Gastrocnemius medialis (tissue), 4 donors: ENCODE measurements at places on chromosomes 6 and 20. TPM values are rescaled to one million over a fixed set of nuclear protein-coding genes. Genes with fewer than 3 reads are reported as not detected.
A peak's percentile ranks its signal among the peaks of the same experiment; 100 is the strongest.

DNA sequence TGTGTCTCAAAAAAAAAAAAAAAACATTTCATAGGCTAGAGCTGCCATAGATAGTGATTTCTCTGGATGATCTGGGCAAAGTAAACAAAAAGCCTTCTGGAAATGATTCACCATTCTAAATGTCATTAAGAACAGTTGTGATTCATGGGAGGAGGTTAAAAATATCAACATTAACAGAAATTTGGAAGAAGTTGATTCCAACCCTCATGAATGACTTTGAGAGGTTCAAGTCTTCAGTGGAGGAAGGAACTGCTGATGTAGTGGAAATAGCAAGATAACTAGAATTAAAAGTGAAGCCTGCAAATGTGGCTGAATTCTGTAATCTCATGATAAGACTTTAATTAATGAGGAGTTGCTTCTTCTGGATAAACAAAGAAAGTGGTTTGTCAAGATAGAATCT is 26.8 kb upstream of the MMP24 start:
- no peak for DNase-seq

GRCh38 chr6:100657678-100658330 is 193.1 kb upstream of the SIM1 start:
- no peak for DNase-seq

DNA sequence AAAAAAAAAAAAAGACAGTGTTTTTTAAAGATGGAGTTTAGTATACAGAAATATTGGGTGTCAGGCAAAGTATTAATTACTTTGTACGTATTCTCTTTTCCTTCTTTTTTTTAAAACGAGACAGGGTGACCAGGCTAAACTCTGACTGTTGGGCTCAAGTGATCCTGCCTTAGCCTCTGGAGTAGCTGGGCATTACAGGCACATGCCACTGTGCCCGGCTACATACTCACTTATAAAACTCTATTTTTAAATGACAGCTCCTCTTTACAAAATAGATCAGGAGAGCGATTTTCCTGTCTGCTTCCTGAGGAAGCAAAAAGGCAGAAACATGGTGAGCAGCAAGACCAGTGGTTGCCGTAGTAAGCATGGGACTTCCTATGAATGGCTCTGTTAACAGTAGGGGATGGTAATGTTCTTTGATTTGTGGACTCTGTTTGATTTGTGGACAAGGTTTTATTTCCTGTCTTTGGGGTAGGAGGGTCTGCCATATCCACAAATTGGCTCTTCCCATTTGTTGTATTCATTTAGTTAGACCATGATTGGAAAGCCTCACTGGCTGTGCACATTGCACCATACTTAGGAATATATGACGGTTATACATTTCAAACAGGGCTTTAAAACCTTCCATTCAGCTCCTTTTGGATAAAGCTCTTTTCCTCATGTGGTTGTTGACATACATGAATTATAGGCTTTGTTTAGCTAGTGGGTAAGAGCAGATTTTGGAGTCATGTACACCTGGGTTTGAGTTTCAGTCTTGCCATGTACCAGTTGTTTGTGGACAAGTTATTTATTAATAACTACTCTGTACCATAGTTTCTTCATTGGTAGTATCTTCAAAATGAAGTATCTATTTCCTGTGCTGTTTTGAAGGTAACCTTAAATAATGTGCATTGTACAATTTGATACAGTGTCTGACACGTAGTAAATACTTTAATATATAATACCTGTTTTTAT is 45.1 kb downstream of the PTPRA start:
- DNase-seq = no peak

DNA sequence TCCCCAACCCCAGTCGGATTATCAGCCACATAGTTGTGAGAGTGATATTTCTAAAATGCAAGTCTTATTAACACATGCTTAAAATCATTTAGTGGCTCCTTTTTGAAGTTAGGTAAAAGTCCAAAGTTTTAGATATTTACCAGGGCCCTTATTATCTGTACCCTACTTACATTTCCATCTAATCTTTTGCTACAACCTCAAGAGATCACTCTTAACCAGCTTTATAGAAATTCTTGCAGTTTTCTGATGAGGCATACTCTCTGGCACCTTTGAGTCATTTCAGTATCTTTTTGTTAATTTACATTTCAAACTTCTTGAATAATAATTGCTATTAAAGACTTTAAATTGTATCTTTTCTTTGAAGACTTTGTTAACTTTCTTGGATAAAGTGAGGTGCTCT is 453.3 kb downstream of the RFPL4B start:
- no peak for DNase-seq

Gene DNPH1
- 72.7 TPM for total RNA-seq

GRCh38 chr6:107493158-107494057 is 3.5 kb downstream of the SOBP start:
- DNase-seq = peak; percentile 78

Gene HS3ST5
- not detected for total RNA-seq

DNA sequence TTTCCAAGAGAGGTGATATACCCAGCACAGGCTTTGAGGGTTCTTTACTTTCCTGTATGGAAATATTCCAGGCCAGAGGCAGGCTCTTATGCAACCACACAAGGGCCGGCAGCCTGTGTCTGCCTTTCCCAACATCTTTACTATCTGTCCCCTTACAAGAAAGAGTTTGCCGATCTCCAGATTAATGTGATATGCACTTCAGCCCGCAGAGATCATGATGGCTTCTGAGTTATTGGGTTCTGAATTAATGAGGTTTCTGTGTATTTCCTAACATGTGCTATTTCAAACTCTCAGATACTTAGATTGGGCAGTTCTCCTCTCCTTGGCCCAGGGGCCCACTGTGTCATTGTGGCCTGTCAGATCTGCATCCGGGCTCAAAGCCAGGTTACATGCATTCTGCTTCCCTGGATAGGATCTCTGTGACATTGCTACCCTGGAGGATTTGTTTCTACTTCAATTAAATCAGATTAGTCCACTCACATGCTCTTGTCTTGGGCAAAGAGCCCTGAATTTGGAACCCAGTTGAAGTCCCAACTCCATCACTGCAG is 56.6 kb downstream of the TGM2 start:
- DNase-seq = peak; percentile 49

DNA sequence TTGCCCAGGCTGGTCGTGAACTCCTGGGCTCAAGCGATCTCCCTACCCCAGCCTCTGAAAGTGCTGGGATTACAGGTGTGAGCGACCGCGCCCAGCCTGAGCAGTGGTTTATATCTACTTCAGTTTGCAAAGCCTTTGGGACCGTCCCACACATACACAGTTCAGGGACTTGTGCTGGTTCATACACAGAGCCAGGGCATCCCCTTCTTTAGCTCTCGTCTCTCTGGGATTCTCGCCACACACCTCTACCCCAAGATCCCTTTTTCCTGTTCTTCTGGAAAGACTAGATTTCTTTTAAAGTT is 12.5 kb downstream of the CAP2 start:
- no peak for DNase-seq

- no peak for DNase-seq
Observed at GRCh38 chr6:96724641-96725040, 112.6 kb downstream of the GPR63 start.

Gene SULF2
- 16.0 TPM for total RNA-seq

DNA sequence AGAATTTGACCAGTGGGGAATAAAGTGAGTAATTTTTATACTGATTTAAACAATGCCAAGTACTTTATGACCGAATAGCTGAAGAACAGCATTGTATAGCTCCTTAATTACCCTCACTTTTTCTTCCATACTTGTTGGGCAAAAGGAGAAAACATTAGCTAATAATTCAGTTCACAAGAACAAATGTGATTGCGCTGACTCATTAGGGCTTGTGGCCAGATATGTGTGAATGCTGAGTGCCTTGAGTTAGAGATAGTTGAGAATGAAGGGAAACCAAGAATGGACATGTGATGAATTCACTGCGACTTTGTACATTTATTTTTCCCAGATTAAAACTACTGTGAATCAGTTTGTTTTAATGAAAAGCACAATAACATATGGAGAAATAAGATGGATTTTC is 669.4 kb downstream of the TFAP2A start:
- DNase-seq = no peak

Gene ID4
- 5.8 TPM for total RNA-seq

- DNase-seq = no peak
Observed at GRCh38 chr6:169328112-169328801, 74.6 kb upstream of the THBS2 start.
